ENCODE measurements at places on chromosomes 3 and 15.

GRCh38 chr3:6989608-6990291 lies 128.8 kb downstream of the GRM7 start:
- no peak for DNase-seq

DNA sequence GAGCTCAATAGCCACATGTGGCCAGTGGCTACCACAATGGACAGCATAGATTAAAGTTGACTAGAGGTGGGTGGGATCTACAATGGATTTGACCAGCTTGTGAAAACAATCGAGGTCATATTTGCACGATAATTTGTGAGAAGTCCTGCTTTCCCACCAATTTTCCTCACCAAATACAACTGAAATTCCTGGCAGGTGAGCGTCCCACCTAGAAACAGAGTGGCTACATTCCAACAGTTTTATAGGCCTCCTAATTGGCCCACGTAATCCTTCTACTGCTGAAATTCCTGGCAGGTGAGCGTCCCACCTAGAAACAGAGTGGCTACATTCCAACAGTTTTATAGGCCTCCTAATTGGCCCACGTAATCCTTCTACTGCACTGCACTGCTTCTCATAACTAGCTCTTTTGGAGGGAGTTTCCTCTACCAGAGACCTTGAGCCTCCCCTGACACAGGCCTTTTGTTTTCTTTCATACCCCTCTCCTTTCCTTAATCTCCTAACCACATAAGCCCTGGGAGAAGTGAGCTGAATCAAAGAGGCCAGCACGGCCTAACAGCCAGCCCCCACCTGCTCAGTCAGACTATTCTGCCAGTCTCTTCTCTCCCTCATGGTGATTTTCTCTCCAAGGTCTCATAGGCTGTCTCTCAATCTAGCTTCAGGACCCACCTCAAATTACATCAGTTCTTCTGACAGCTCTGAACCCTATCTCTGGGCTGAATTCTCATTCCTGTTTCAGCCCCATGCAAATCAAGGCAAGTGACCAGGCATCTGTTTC lies 80.2 kb downstream of the BFSP2 start:
- no peak for DNase-seq

DNA sequence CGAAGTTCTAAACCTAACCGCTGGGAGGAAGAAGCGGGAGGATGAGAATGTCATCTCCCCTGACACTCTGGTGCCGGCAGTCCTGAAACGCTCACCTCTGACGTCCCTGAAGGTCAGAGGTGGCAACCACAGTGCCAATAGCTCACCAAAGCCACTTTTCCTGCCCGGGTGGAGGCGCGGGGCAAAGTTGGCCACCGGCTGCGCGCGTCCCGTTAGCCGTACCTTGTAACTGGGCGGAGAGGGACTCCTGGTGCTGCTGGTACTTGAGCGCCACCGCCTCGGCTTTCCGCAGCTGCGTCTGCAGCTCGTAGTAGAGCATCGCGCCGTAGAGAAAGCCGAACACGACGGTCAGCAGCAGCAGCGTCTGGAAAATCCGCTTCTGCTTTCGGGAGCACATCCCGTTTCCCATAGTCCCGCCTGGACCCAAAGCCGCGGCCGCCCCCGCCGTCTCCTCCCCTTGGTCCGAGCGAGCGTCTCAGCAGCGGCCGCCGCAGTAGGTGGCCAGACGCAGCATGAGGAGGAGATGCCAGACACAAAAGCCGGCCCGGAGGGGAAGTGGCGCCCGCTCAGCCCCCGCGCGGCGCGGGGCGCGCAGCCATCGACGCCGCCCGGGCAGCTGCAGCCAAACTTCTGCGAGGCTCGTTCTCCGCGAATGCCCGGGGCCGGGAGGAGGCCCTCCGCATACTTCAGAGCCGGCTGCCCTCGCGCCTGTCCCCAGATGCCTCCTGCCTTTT lies 680 bp downstream of the GOLIM4 start:
- DNase-seq = peak; percentile 89

DNA sequence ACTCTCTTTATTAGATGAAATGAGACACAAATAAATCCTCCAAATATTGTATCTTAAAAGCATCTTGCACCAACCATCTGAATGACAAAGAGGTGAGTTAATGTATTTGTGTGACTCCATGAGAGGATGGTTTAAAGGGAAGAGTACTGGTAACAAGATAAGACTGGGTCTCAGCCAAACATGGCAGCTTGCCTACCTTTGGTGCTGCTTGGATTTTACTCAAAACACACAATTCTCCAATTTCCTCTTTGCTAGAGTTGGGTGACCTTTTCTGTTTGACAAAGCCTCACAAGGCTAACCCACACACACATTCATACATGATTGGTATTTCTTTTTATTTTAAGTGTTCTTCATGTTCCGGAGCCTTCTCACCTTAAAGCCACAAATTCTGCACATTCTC lies 506.4 kb downstream of the FGF12 start:
- DNase-seq = peak; percentile 42

DNA sequence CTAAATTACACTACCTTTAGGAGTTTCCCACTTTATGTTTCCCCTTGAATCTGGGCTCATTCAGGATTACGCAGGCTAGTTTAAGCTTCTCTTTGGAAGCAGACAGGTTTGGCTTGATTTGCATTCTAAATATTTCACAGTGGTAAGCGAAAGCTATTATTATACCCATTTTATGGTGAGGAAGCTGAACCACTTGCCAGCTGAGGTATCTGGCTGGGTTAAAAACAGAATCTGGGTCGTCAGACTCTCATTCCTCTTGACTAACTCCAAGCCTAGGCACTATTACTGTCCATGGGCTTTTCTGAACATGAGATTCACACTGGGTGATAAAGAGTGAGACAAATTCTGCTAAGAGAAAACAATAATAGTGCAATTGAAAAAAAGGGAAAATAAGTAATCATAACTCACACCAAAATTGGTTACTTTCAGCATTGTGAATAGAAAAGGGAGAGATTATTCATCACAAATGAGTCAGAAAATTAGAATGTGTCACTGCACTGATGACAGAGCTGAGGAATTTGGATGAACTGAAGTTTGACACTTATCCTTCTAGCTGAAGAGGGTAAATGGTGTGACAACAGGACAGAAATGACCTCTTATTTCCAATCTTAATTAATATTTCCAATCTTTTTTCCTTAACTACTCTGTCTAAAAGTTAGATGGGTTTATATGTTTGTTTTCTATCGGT lies 211.3 kb downstream of the TIGIT start:
- DNase-seq = no peak
